ENCODE measurements at places on chromosomes 2 and 18.
A peak's percentile ranks its signal among the peaks of the same experiment; 100 is the strongest.

- DNase-seq: no peak
These were observed 197.1 kb downstream of the BCL11A start for GRCh38 chr2:60356346-60356745.

GRCh38 chr2:28276076-28276618, 116.5 kb upstream of the FOSL2 start:
- peak; percentile 59 for DNase-seq

DNA sequence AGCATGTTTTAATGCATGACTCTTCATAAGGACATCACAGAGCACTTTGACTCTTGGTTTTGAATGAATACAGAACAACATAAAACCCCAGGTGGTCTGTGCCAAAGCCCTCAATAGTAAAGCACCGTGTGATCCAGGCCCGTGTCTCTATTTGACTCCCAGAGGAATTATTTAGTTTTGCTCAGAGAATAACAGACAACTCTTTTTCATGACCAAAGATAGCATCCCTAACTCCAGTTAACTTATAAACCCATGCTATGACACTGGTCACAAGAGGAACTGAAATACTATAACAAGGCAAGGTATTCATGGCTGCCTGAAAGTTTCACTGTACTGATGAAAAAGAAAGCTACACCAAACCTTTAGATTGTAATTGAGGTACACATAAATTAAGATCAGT, 128.4 kb downstream of the IKZF2 start:
- no peak for DNase-seq

- DNase-seq: no peak
These were observed 25.3 kb upstream of the RPL31 start for GRCh38 chr2:100976645-100977391.

GRCh38 chr2:166158546-166158945, 30.7 kb upstream of the SCN1A start:
- no peak for DNase-seq

DNA sequence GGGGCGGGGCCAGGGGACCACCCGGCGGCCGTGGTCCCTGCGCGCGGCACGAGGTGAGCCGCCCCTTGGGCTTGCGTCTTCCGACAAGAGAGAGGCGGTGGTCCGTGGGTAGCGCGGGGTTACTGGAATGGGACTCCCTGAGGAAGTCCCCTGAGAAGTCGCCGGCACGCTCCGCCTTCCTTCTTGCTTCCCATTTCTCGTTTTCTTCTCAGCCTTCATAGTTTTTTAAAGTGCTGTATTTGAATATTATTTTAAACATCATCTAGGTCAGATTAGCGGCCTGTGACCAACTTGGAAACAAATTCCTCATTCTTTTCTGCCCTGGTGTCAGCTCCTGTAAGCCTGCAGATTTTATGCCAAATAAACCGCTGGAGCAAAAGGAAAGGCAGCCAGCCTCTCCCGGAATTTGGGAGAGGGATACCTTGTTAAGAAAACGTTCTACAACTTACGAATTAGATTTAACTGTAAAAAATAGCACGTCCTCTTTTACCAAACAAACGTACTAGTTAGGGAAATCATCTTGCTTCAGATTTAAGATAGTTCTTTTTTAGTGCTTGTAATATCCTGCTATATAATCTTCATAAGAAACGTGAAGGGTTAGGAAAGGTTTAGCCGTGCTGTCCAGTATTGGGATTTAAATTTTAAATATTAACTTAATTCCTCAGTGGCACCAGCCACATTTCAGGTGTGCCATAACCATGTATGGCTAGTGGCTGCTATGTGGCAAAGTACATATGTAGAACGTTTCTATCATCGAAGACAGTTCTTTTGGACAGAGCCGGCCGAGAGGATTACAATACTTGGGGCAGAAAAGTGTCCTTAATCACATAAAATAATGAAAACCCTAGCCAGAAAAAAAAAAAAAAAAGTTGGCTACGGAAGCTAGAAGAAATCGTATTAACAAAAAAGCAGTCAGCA, 628 bp upstream of the PTPN2 start:
- no peak for DNase-seq

- DNase-seq: no peak
These were observed 40.3 kb upstream of the ATP8B1 start for GRCh38 chr18:57843386-57843785.

DNA sequence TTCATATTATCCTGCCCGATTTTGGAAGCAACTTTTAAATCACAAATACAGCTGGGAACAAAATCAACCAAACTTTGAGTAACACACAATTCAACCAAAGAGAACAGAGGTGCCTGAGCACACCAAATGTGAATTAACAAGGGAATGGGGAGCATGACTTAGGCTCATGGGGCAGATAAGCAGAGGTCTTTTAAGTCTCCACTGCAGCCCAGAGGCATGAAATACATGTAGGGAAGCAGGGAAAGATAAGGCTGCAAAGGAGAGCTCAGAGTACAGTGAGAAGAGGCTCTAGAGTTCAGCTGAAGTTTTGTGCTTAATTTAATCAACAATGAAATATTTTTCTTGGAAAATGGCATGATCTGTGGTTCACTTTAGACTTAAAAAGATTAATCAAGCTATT, 49.0 kb downstream of the CYTIP start:
- no peak for DNase-seq

GRCh38 chr2:165941827-165942226, 11.7 kb downstream of the TTC21B start:
- DNase-seq: no peak

DNA sequence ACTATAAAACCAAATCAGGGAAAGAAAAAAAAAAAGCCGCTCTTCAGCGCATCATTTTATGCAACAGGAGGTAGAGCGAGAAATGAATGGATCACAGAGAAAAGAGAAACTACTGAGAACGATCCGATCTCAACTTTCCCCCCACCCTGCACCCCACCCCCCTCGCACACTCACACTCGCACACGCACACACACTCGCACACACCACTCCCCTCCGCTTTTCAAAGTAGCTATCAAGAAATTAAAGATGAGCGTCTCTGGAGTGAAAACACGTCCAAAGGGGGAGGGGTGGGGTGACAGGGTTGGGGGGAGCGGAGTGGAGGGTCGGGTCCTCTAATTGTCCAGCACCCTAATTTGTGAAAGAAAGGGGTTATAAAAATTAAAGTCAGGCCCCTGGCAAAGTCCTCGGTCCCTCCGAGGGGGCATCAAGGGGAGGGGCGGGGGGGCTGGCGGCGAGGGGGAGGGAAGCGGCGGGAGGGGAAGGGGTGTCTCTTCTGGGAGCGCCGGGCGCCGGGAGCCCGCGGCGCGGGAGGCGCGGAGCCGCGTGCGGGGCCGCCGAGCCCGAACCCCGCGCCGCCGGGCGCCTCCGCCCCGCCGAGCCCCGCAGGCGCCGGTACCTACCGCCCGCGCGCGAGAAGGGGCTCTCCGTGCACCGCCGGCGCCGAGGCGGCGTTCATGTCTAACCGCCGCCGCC, 428 bp downstream of the TCF4 start:
- no peak for DNase-seq

GRCh38 chr2:118580651-118581050, 266.8 kb downstream of the EN1 start:
- DNase-seq: no peak

- no peak for DNase-seq
These were observed 503.2 kb upstream of the SLC8A1 start for GRCh38 chr2:40955042-40955441.

DNA sequence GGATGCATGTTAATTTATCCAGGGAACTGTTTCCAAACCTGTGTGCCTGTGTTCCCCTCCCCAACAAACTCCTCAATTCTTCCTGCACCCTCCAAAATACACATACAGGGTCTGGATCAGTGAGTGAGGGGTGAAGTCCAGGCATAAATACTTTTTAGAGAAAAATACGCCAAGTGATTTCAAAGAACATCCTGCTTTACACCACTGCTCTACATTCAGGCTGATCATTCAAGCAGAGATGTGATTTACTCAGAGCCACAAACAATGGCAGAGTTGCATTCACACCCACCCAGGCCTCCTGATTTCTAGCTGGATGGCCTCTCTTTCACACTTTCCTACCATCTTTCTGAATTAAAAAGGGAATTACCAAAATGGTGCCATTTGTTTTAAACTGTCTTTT, 289.5 kb upstream of the SLC14A2 start:
- no peak for DNase-seq

DNA sequence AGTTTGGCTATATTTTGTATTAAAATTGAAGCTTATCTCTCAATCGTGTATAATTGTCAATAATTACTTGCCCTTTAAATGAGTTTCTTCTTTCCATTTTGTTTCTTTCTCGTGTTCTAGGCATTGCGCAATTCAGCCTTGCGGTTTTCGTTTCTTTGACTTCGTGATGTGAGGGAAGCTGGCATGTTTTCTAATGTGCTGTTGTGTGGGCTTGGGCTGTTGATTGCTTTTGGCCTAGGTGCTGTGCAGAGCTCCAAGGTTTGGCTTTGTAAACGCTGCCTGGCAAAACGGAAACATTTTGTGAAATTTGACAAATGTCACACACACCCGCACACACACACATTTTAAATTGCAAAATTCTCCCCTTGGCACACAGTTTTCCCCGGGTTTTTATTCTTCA, 242.6 kb upstream of the TCF4 start:
- DNase-seq: no peak

- DNase-seq: no peak
These were observed 80.9 kb downstream of the CABYR start for GRCh38 chr18:24219561-24220317.

DNA sequence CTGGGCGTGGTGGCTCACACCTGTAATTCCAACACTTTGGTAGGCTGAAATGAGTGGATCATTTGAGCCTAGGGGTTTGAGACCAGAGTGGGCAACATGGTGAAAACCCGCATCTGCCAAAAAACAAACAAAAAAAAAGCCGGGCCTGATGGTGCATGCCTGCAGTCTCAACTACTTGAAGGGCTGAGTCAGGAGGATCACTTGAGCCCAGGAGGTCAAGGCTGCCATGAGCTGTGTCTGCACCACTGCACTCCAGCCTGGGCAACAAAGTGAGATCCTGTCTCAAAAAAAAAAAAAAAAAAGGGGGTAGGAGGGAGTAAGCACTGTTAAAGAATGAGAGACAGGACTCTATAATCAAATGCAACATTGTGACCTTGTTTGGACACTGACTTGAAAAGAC, 54.6 kb downstream of the HDLBP start:
- DNase-seq: no peak

GRCh38 chr2:102025583-102026267, 34.0 kb downstream of the IL1R2 start:
- DNase-seq: no peak

DNA sequence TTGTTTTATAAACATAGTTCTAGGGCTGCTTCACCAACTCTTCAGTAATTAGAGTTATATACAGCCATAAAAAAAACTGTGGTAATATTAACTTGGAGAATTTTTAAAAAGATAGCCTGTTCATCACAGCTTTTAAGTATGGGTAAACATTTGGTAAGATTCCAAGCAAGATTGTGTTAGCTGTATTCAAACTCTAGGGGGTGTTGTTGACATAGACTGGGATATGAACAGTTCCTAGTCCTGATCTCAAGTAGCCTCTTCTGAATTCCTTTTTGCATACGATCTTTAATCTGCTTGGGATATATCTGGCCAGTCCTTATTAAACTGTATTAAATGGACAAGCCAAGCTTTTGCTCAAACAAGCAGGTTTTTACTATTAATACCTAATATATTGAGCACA, 13.4 kb downstream of the NOP58 start:
- DNase-seq: no peak

- DNase-seq: no peak
These were observed 132.9 kb upstream of the HDAC4 start for GRCh38 chr2:239533569-239534316.

GRCh38 chr18:55236150-55236931, 277.1 kb upstream of the CCDC68 start:
- no peak for DNase-seq

DNA sequence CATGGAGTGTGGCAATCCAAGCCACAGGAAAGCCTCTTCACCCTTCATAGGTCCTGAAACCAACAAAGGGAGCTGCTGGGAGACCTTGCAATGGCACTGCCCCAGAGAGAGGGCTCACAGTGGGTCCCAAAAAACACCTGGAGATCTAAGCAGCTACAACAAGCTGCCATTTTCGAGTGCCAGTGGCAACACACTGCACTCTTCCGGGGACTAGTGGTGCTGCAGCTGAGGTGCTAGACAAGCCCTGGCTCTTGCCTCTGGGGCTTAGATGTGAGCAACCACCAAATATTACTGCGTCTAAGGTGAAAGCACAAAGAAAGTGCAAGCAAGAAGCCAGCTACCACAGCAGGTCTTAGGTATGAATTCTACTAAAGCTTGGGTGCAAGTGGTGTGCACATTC, 192.9 kb downstream of the NOL4 start:
- no peak for DNase-seq

- no peak for DNase-seq
These were observed 10.8 kb downstream of the SPR start for GRCh38 chr2:72897785-72898584.

DNA sequence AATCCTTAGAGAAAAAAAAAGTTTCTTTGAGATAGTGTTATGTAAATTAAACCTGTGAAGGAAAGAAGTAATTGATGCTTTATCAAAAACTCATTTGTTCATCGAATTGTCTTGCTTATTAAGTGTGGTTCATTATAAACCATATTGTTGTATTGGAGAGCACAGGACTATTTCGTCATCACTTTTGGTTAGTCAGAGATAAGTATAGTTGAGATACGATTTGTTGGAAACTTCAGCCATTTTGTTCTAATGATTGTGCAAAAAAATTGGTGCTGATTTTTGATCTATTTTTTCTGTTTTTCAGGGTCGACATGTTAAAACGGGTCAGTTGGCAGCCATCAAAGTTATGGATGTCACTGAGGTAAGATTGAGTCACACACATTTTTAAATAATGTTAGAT, 92.9 kb downstream of the MAP4K4 start:
- DNase-seq: no peak

- no peak for DNase-seq
These were observed 7.7 kb downstream of the RTP5 start for GRCh38 chr2:241877197-241877685.

DNA sequence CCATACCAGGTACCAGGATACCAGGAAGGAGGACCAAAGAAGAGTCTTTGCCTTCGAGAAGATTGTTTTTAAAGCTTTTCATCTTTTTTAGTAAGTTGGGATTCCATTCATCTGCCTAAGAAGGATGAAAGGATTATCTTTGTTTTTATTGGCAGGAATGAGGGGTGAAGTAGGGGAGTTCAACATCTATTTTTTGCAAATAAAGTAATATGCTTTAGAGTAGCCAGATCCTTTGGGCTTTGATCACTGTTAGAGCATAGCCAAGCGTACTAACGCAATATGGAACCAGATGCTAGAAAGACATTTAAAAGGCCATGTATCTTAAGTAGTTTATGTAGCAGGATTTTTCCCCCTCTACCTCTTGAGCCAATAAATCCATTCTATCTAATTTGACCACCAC, 133.0 kb downstream of the PRPF40A start:
- DNase-seq: no peak
